Esophagus muscularis mucosa (tissue), 4 donors: ENCODE measurements at places on chromosomes 3 and 15. TPM values are rescaled to one million over a fixed set of nuclear protein-coding genes. Genes with fewer than 3 reads are reported as not detected.

TMC3 gene
- 0.42 TPM for total RNA-seq

- no peak for DNase-seq
These were observed 62.0 kb downstream of the SNRK start for GRCh38 chr3:43348350-43348749.

ZNF660 gene
- 2.7 TPM for total RNA-seq

GRCh38 chr15:70016511-70016994 is 81.2 kb downstream of the TLE3 start:
- DNase-seq = no peak
